ENCODE measurements at places on chromosomes 1 and 21.

DNA sequence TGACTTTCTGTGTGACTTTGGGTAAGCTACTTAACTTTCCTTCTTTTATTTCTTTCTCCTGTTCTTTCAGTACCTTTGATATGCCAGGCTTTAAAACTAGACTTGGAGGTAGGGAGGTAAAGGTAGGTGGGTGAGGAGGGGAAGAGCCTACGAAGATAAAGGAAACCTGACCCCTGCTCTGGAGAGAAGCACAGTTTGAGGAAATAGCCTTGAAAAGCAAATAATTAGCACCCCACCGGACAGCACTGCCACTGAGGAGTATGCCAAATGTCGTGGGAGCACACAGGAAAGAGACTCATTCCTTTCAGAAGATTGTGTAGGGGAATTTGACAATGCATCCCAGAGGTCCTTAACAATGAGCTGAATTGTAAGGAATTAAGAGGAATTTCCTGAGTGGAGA is 65.2 kb upstream of the SPAG17 start:
- no peak for DNase-seq

DNA sequence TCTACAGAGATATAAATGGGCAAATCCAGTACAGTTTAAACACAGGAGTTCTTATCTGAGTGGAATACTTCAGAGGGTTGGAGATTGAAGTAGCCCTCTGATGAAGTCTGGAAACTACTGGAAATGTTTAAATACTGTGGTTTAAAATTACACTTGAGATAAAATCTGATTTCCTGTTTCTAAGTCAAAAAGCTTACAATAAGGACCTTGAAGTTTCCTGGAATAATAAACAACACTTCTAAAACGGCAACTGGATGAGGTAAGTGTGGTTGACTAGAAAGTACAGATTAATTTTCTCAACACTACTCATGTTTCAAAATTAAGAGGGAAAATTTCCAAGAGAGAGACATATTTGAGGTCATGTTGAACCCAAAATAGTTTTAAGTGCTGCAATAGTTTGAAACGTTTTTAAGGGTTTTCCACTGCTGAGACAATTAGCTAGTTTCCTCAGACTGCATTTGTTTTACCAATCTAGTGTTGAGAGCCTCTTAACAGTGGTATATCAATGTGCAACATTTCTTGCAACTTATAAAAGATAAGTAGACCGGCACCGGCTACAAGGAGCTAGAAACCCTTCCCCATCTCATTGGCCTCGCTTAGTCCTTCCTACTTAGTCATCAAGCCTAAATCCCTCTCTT is 27.4 kb downstream of the KCNA3 start:
- no peak for DNase-seq

DNA sequence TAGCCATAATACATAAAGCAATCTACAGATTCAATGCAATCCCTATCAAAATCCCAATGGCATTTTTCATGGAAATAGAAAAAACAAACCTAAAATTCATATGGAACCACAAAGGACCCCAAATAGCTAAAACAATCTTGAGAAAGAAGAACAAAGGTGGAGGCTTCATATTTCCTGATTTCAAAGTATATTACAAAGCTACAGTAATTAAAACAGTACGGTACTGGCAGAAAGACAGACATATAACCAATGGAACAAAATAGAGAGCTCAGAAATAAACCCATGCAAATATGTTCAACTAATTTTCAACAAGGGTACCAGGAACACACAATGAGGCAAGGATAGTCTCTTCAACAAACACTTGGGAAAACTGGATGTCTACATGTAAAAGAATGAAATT is 87.0 kb downstream of the DENND1B start:
- DNase-seq, result no peak

DNA sequence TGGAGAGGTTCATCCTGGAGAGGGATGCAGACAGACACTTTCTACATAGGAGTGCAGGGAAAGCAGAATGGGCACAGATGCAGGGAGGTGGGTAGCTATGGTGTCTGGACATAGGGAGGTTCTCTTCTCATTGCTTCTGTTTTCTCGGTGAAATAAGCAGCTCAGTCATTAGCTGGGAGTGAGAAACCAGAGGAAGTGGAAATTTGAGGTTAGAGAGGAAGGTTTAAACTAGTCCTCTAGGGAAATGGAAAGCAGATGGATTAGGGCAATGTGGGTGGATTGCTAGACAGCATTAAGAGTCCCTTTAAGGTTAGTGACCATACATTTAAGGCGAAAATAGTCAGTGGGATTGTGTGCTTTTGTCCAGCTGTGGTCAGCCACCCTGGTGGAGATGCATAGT is 39.6 kb downstream of the MPZL1 start:
- no peak for DNase-seq

DNA sequence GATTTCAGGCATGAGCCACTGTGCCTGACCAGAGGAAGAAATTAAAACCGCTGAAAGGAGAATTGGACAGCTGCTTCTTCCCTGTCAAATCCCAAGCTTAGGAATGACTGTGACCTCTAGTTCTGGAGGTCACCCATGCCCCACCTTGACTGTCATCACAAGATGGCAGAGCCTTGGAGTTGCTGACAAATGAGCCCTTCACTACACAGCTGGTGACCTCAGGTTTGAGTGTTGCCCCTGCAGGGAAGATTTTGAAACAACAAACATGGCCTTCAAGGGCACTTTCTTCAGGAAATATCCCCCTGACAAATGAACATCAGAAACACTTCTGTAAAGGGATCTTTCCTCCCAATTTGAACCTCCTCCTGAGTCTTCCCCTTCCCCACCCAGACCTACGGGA is 6.9 kb upstream of the SLC45A3 start:
- no peak for DNase-seq

DNA sequence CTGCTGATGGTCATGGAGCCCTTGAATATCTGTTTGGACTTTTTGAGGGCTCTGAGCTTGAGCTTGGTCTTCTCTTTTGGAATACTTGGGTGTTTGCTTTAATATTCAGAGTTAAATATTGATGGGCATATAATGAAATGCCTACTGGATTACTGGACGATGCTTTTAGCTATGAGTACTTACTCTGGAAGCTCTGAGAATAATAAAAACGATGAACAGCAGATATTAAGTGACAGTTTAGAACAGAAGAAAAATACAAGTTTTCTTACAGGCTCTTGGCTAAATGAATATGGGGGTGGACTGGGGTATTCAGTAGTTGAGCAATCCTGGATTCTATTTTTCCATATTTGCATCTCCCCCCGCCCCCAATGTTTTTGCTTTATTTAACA is 20.7 kb downstream of the GALNT2 start:
- DNase-seq, result no peak

DNA sequence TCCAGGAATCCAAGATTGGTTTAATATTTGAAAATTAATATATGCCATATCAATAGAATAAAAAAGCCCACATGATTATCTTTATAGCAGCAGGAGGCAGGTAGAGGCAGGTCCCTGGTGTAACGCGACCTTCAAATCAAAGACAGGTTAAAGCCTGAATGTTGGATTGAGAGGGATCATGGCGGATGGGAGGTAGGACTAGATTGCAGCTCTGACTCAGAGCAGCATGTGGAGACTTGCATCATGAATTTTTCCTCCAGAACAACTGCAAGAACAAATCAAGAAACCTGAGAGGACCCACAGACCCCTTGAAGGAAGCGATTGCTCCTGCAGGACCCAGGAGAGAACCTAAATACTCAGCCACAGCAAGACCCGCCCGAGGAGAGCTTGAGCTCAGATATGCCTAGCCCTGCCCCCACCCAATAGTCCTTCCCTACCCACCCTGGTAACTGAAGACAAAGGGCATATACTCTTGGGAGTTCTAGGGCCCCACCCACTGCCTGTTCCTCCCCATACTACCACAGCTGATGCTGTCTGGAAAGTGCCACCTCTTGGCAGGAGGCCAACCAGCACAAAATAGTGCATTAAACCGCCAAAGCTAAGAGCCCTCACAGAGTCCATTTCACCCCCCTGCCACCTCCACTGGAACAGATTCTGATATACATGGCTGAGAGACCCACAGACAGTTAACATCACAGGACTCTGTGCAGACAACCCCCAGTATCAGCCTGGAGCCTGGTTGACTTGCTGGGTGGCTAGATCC is 19.5 kb downstream of the S100B start:
- DNase-seq, result no peak

DNA sequence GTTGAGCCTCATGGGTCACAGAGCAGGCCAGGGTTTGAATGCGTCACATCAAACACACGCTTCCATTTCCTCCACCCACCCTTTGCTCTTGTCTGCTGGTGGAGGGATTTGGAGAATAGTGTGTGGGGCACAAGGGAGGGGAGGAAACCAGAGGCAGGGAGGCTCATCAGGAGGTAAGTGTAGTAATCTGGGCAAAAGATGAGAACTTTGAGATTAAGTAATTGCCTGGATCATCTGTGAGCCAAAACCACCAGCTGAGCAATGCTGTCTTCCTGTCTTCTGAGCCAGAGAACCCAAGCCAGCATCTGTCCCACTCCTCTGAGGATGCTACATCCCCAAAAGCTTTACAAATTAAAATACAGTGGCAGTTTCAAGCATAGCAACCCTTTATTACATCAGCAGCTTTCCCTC is 45.2 kb downstream of the C8B start:
- no peak for DNase-seq

DNA sequence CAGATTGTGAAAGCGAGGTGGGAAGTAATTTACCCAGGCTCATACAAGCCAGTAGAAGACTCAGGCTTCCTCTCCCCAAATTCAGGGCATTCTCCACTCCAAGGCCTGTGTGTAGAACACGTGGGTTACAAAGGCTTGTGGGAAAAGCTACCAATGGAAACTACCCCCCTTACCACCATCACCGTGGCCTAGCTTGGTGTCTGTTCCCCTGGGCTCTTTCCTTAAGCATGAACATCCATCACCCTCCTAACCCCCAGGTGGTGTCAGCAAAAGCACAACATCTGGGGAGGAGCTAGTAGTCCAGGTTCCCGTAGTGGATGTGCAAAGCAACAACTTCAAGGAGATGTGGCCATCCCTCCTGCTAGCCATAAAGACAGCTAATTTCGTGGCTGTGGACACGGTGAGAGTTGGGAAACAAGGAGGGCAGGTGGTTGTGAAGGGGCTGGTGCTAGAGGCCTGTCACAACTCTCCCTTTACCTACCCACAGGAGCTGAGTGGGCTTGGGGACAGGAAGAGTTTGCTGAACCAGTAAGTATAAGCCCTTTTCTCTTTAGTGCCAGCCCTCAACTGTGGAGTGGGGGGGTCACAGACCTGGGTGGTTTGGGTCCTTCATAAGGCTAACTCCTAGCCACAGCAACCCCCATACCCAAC is 701 bp upstream of the MUTYH start:
- DNase-seq, result no peak

GRCh38 chr1:159958719-159959380 is 4.8 kb upstream of the SLAMF9 start:
- DNase-seq, result no peak

GRCh38 chr21:36589352-36589971 is 109.5 kb upstream of the SIM2 start:
- DNase-seq, result peak; percentile 26

- peak; percentile 53 for DNase-seq
These were observed 22.3 kb downstream of the XCL2 start for GRCh38 chr1:168521401-168522000.

DNA sequence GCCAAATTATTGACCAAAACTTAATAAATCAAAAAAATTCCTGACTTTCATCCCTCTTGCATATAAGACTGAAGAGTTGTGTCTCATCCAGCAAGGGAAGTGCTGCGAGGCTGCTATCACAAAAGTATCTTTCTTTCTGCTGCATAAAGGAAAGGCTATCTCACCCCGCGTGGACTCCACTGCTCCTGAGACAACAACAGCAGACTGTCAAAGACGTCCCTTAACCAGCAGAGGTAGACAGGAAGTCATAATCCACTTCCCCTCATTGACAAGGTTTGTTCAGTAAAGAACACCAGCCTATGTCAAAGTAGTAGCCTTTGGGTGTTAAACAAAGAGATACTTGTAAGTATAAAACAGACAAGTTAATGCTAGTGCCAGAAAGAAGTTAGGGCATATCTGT is 29.4 kb downstream of the VPS26C start:
- DNase-seq, result peak; percentile 36

Measured in immature natural killer cell (primary cell).